ENCODE measurements at places on chromosomes 13 and 19. TPM values are rescaled to one million over a fixed set of nuclear protein-coding genes. Genes with fewer than 3 reads are reported as not detected.

The ZNF578 gene
- total RNA-seq, result 0.86 TPM

The FAM124A gene
- total RNA-seq, result 3.7 TPM

The PAN3 gene
- 34.0 TPM for total RNA-seq

GRCh38 chr19:9205501-9206113 lies 13.8 kb downstream of the OR7D4 start:
- peak; percentile 71 for DNase-seq

GRCh38 chr13:22060187-22060586 lies 389.3 kb downstream of the FGF9 start:
- no peak for DNase-seq

- DNase-seq, result no peak
Measured at GRCh38 chr19:33298146-33298911, 4.0 kb downstream of the CEBPA start.

GRCh38 chr13:46675016-46675415 lies 121.9 kb downstream of the ESD start:
- no peak for DNase-seq

The LILRA1 gene
- not detected for total RNA-seq
